Activated CD4-positive, alpha-beta T cell treated with anti-CD3 and anti-CD28 coated beads, Interleukin-2, Interleukin-4, amounts not matched to agents 100 ng/mL and 50 ng/mL, durations not matched to agents 16 hours and 8 hours (primary cell): ENCODE measurements at places on chromosomes 16 and 17.

GRCh38 chr17:40596261-40596919 is 31.1 kb upstream of the CCR7 start:
- peak; percentile 24 for DNase-seq

GRCh38 chr16:23020084-23020483 is 129.2 kb downstream of the USP31 start:
- no peak for DNase-seq

GRCh38 chr17:43810226-43810715 is 22.7 kb downstream of the MPP3 start:
- DNase-seq = no peak

GRCh38 chr16:56909527-56909979 is 22.4 kb upstream of the HERPUD1 start:
- no peak for DNase-seq

DNA sequence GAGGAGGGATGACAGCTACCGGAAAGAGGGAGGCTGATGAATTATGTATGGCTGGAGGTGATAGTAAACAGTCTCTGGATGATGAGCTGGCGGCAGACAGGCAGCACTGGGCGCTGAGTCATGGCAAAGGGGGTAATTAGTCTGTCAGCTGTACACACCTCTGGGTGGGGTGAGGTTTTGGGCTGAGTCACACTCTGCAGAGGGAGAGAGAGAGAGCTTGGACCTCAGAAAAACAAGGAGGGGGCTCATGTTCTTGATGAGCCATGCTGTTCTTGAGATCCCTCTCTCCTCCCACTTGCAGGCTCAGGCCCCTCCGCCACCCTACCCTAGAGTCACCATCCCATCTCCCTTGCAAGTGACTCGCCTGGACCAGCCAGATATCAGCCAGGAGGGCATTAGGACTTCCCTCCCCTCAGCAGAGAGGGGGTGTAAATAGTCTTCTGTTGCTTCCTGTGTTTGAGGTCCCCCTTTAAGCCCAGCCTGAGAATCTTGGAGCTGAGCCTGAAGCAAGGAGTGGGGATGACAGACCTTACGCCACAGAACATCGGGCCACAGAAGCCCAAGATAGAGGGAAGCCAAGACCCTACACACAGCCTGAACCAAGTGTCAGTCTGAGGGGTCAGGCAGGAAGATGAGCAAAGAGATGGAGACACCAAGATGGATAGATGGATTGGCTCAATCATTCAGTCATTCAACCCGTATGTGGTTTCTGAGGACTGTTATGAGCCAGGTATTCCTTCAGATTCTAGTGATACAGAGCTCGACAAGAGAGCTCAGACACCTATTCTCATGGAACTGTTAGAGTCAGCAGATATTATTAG is 383.2 kb upstream of the CCL2 start:
- DNase-seq = peak; percentile 15

- no peak for DNase-seq
These were observed 222.5 kb downstream of the C16orf78 start for GRCh38 chr16:49596068-49596467.

DNA sequence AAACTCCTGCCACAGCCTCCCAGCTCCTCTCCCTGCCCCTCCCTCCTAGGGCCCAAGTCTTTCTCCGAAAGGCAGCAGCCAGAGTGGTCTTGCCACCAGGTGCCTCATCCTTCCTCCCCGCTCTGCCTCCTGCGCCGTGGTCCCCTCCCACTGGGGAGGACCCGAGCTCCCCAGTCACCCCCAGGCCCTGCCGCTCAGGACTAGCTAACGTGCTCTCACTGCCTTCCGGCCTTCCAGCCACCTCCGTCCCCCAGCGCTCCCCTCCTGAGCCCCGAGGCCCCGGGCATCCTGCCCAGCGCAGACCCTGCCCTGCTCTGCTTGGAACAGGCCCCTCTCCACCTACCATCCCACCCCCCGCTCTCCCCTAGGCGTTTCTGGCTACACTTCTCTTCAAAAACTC is 19.4 kb upstream of the COL1A1 start:
- DNase-seq = no peak

GRCh38 chr16:16120382-16121184 is 102.7 kb downstream of the ABCC6 start:
- no peak for DNase-seq

DNA sequence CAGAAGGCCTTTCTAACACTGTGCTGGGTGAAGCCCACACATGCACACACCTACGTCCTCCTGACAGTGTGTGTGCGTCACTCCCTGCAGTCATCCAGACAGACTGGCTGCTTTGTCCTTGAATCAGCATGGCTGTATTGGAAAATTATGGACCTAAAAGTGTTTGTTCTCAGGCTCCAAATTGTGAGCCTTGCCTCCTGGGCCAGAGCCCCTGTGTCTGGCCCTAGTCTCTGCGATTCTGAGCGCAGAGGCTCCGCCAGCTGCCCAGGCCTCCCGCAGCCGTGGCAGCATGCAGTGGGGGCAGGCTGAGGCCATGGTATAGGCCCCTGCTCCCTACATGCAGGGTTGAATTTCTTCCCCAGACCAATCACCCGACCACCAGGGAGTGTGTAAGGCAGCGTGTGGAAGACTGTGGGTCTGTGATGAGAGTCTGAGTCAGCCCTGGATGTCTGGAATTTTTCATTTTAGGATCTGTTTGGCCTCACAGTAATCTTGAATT is 166.9 kb downstream of the LGALS9B start:
- DNase-seq = no peak
